ENCODE measurements at places on chromosomes 13 and 19.

DNA sequence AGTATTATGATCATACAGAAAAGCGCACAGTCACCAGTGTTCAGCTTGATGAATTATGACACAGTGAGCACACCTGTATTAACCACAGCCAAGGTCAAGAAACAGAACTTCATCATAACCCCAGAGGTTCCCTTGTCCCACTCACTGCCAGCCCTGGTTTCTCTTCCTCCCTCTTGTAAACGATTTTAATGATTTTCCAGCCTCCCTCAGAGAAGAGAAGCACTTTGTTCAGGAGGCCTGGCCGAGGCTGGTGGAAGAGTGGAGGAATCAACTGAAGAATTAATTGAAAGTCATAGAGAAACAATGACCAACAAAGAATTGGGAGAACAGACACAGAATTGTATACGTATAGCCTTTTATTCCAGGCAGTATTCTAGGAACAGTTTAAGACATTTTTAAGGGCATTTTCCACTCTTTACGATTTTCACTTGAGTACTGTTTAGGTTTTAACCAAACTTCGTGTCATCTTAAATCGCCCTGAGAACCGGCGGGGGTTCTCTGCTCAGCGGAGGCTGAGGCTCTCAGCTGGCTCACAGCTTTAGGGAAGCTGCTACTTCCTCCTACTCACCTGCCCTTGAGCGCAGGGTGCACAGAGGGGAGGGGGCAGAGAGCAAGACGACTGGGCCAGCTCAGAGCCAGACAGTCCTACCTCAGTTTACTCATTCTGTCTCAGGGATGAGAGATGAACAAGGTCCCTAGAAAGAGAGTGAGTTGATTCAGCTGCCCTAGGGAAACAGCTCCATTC, 108.6 kb downstream of the AKAP11 start:
- no peak for DNase-seq

DNA sequence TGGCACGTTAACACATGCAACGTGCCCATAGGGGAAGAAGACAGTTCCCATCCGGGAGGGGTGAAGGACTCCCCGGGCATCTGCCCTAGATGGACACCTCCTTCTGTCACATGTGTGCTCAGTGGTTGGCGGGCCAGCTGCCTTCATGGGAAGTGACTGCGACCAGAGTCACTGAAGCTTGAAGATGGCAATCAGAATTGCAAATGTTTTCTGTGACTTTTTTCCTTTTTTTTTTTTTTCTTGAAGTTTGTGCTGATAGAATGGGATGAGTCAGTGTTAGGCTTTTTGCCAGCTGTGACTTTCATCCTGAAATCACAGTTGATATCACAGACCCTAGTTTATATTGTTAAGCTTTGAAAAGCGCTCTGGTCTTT, 109.2 kb upstream of the MCF2L start:
- DNase-seq = no peak

DNA sequence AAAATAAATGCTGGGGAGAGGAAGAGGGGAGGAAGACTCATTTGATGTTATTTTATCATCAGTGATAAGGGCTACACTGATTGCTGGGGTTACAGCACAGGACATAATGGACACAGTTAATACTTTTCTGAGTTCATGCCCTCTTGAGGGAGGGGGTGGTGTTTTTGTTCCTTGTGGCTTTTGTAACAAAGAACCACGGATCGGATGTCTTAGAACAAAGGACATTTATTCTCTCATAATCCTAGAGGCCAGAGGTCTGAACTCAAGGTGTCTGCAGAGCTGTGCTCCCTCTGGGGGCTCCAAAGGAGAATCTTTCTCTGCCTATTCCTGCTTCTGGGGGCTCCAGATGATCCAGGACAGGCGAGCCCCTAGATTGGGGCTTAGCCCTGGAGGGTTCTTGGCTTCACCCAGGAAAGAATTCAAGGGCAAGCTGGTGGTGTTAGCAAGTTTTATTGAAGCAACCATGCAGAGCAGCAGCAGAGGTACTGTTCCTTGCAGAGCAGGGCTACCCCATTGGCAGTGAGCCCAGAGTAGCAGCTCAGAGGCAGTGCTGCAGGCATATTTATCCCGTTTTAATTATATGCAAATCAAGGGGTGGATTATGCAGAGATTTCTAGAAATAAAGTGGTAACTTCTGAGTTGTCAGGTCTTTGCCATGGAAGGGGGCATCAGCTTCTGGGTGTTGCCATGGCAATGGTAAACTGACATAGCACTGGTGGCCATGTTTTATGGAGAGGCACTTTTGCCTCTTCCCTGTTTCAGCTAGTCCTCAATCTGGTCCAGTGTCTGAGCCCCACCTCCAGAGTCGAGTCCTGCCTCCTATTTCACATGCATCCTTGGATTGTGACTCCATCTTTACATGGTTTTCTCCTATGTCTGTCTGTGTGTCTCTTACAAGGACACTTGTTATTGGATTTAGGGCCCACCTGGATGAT, 18.0 kb downstream of the VAV1 start:
- no peak for DNase-seq

DNA sequence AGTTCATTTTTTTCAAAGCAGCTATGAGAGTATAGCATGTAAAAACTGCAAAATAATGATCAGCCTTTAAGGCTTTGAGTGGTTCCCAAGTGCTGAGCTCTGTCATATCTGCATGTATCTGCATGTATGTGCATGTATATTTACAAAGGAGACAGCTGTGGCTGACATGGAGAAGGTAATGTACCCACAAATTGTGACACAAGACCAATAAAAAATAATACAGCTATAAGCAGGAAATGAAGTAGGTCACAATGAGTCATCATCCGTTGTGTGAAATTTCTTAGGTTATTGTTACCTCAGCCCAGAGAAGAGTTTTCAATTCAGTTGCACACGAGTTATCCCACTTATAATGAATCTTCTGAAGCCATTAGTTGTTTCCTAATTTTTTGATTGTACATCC, 60.9 kb upstream of the MED4 start:
- DNase-seq = peak; percentile 61

Data from suppressor macrophage treated with lipopolysaccharide for 4 hours (primary cell).